Hematopoietic multipotent progenitor cell (in vitro differentiated cells): ENCODE measurements at places on chromosomes 4 and X.

GRCh38 chrX:133992882-133993281 lies 7.5 kb upstream of the GPC3 start:
- no peak for DNase-seq

DNA sequence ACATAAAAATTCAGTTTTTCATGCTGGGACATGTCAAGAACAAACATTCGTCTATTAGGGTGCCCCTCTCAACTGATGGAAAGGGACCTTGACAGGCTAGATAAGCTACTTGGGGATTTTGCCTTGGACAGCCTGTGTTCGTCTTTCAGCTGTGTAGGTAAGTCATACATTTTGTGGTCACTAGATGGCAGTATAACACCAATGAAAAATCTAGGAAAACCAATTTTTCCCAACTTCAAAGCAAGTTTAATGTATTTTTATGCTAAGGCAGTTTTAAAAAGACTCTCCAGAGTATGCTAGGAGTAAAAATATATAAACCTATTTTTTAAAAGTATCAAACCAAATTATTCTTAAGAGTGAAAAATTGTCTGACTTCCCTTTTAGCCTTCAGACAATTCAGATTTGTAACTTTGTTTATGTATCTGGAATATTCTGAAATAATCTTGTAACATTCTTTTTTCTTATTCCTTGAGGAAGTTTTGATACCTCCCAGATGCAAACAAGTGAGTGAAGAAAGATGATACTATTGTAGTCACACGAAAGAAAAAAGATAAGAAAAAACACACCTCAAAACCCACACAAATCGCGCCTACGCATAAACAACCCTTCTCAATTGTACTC lies 158.3 kb downstream of the CPE start:
- peak; percentile 23 for DNase-seq

DNA sequence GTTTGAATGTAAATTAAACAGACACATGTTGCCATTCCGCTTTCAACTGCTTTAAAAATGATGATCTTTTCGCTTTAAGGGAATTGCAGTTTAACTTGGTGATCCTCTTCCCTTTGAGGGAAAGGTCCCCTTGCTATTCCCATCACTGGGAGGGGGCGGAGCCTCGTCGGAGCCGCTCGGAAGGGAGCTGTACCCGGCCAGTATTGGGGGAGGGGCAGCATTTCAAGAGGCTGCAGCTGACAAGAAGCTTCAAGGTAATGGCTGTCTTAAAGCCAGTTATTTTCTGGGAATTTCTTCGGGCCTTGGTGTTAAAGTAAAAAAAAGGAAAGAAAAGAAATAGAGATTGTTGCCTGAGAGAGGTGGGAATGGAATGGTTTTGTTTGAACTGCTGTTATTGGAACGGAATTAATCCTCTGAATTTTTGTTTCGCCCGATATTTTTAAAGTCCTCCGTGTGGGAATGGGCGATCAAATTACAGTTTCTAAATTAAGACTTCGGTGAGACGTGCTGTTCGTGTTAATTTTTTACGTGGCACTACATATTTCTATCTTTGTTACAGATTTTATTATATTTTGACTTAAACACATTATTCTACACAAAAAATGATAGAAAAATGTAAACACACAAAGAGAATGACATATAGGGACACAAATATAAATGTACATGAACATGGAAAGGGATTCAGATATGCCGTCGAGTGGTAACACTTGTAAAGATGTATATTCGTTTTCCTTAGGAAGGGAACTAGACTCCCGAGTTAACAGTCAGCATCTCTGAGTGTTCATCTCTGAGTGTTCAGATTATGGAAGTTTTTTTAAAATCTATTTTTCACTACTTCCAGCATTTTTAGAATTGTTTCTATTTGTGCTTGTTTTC lies 9.2 kb downstream of the PWWP3B start:
- DNase-seq = no peak

DNA sequence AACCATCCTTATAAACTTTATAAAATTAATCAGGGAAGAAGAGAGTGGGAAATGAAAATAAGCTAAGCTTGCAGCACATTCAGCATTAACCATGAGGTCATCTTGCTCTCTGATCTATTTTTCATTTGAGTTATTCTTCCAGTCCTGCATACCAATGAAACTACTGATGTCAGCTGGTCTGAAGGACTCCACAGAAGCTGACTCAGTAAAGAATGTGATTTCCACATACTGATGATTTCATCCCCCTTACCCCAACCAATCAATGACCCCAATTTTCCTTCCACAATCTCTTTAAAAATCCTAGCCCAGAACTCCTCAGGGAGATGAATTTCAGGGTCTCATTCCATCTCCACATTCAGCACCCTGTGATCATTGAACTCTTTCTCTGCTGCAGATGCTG lies 18.8 kb upstream of the DSPP start:
- no peak for DNase-seq

- DNase-seq = no peak
Observed at GRCh38 chr4:80182237-80182866, 15.0 kb upstream of the PRDM8 start.

GRCh38 chrX:104864296-104864695 lies 298.3 kb downstream of the IL1RAPL2 start:
- no peak for DNase-seq

GRCh38 chrX:8913655-8914409 lies 112.6 kb upstream of the FAM9A start:
- no peak for DNase-seq

DNA sequence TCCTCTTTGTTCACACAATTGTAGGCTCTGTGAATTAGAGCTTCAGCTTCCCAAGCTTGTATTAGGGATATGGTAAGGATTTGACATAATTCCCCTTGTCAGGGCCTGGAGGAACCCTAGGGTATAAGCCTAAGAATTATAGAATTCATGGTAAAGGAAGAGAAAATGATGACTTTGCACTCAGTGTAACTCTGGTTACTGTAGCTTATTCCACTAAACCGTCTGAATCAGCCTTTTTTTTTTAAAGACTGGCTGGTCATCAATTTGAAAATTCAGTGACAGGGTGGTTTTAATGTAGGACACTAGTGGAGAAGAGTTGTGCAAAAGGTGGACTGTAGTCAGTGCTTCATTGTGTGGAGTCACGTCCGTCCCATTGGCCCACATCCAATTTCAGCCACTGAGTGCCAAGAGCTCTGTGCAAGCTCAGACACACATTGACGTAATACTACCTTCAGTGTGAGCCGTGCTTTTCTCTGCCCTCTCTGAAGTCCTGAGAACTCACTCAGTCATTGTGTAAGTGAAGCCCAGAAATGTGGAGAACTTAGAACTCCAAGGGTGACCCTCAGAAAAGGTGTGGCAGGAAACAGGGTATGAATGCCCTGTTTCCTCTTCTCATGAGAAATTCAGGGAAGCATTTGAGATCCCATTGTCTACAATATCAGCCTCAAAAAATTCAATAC lies 449.8 kb downstream of the C4orf33 start:
- no peak for DNase-seq

DNA sequence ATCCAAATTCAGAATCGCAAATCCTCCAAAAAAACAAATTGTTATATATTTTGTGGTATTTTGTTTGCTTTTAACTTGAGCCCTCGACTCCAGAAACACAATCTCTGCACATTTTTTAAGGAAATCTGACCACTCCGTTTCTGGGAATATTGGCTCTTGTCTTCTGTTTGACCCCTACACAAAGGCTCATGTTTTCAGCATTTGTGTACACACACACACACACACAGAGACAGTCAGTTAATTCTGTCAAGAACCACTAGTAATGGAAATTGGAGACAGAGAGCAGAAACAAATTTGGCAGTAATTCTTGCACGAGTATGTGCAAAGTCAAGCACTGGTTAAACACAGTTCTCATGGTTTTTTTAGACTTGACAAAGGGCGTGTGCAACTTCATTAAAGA lies 115.4 kb downstream of the AFAP1 start:
- DNase-seq = no peak

DNA sequence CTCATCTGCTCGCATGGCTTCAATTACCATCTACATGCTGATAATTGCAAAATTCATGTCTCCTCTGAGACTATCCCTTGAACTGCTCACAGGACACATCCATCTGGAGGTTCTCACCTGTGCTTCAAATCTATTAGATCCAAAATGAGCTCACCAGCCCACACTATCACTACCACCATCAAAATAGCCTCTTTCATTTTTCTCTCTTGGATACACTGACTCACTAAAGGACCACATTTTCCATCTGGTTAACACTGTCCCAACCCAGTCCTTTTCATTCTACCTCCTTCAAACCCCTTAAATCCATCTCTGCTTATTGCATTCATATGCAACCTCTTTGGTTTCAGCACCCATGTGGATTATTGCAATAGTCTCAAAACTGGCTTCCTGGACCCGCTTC lies 497.6 kb downstream of the MID1IP1 start:
- no peak for DNase-seq

DNA sequence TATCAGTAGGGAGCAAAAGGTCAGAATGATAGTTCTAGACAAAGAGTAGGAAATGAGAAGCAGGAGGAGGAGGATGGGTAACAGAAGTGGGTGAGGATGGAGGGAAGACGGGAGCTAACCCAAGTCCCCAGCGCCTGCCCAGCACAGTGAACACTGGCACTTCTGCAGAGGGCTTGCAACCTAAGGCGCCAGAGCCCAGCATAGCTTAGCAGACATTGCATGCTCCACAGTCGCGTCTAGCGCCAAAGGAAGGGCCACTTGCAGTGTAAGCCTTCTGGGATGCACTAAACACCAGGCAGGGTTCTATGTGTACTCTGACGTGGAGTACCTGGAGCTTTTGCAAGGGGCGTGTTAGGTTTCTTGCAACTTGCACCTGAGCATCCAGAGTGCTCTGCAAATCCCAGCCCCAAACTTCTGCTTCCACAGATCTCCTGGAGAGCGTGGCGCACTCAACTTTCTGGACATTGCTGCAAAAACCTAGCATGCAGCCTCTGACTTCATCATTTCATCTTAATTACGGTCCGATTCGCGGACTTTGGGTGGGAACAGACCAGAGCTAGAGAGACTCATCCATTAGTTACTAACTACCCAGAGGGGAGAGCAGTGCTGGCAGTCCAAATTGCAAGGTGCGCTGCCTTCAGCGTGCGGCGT lies 46.5 kb upstream of the NKAP start:
- DNase-seq = no peak

DNA sequence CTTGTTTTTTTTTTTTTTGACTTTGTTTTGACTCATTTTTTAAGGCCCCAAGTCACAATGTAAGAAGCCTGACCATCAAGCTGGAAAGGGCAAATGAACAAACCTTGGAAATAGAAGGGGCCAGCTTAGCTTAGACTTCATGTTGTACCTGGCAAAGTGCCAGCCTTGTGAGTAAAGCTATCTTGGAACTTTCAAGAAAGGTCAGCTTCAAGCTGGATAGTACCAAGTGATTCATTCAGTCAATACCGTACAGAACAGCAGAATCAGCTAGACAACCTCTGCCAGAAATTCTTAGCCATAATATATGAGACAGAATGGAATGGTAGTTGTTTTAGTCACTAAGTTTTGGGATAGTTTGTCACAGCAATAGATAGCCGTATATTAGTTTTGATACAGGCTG lies 1492.2 kb upstream of the TENM3 start:
- no peak for DNase-seq

DNA sequence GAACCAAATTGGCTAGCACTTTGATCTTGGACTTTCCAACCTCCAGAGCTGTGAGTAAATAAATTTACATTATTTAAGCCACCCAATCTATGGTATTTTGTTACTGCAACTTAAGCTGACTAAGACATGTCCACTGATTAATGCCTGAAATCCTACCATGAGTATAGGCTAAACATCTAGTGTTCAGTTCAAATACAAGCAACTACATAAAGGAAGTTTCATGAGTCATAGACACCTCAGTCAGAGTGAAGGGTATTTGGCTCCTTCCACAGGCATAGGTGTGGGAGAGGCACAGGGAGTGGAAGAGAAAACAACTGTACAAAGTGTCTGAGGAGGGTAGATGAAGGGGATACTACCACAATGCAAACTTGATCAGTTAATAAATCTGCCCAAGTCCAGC lies 35.5 kb upstream of the PCDH19 start:
- no peak for DNase-seq

GRCh38 chrX:37371578-37371991 lies 22.4 kb downstream of the PRRG1 start:
- DNase-seq = no peak

DNA sequence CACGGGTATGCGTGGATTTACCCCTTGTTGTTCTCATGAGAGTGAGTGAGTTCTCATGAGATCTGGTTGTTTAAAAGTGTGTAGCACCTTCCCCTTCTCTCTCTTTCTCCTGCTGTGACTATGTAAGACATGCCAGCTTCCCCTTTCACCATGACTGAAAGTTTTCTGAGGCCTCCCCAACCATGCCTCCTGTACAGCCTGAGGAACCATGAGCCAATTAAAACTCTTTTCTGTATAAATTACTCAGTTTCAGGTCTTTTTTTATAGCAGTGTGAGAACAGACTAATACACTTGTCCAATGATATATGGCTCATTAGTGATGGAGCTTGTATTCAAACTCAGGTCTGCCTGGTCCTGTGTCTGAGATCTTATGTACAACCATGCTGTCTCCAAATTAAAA lies 28.5 kb upstream of the RTL3 start:
- peak; percentile 26 for DNase-seq

- peak; percentile 84 for DNase-seq
Observed at GRCh38 chr4:76251441-76252270, at the start of gene FAM47E. TSS of gene FAM47E (plus strand) at chr4:76251721. CDS start at chr4:76251747, 26 bp downstream.

DNA sequence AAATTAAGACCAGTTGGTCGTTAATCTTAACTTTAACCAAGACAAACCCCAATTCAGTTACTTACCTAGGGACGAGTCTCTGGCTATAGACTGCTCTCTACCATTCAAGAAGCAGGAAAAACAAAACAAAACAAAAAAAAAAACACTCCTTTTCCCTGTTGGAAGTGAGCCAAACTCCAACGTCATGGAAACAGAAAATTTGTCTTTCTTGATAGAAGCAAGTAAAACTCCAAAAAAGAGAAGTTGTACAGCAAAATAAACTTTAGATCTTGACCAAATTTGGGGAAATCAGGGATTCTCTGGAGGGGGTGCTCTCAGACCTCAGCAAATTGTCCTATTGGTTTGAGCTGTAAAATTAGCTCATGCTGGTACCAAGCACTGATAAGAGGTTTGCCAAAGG lies 3.7 kb downstream of the CNGA1 start:
- no peak for DNase-seq

- DNase-seq = no peak
Observed at GRCh38 chrX:19689170-19689779, 174.0 kb upstream of the MAP3K15 start.

DNA sequence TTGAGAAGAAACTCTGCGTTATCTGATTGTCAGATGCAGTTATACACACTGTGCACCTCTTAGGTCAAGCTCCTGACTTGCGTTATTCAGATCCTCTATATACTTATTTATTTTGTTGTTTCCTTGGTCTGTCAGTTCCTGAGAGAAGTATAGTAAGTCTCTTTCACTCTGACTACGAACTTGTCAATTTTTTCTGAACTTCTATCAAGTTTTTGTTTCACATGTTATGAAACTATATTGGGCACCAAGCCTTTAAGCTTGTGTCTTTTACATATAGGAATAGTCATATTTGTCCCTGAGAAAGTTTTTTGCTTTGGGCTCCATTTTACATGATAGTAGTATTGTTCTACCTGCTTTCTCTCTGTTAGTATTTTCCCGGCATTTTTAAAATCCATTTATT lies 31.7 kb downstream of the ZNF275 start:
- DNase-seq = no peak
